Myometrial cell (primary cell): ENCODE measurements at places on chromosomes 6 and 20. TPM values are rescaled to one million over a fixed set of nuclear protein-coding genes. Genes with fewer than 3 reads are reported as not detected.

The ZNF165 gene
- total RNA-seq: 0.18 and 1.2 TPM in 2 replicates

The AIF1 gene
- not detected in 2 replicates for total RNA-seq

The ARFRP1 gene
- 38.9 and 59.5 TPM in 2 replicates for total RNA-seq

The TCF21 gene
- under 0.01 and 0.58 TPM in 2 replicates for total RNA-seq

The OPRL1 gene
- 3.2 and 3.5 TPM in 2 replicates for total RNA-seq

The NPEPL1 gene
- 17.4 and 31.1 TPM in 2 replicates for total RNA-seq

The DDR1 gene
- total RNA-seq: 15.2 and 28.8 TPM in 2 replicates

The L3MBTL1 gene
- total RNA-seq: 2.9 and 6.6 TPM in 2 replicates

The TRAPPC3L gene
- not detected in 2 replicates for total RNA-seq

The CD40 gene
- total RNA-seq: 6.7 and 11.8 TPM in 2 replicates

The CTSZ gene
- total RNA-seq: 119 and 155 TPM in 2 replicates

The TAB2 gene
- 15.9 and 22.3 TPM in 2 replicates for total RNA-seq

The HLA-G gene
- not detected in 2 replicates for total RNA-seq
